Activated CD8-positive, alpha-beta memory T cell treated with anti-CD3 and anti-CD28 coated beads for 1 hour (primary cell): ENCODE measurements at places on chromosomes 11 and 22.

DNA sequence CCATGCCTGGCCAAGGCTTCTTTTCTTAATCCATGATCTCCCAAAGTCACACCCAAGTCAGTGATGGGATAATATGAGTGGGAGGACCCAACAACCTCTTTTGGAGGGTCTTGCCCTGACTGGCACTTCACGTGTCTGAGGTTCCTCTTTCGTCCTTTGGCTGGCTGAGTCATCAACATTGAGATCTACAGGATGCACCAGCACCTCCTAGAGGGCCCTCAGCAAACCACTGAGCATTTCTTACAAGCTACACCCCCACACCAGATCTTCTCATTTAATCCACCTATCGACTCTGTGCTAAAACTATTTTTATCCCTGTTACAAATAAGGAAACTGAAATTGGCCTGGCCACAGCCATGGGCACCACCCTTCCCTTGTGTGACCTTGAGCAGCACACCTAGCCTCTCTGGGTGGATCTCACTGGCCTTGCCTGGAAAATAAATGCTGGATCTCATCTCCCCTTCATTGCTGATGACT is 63.4 kb downstream of the FLI1 start:
- peak; percentile 35 for DNase-seq

GRCh38 chr11:71451596-71452198 is 1.3 kb upstream of the NADSYN1 start:
- no peak for DNase-seq

DNA sequence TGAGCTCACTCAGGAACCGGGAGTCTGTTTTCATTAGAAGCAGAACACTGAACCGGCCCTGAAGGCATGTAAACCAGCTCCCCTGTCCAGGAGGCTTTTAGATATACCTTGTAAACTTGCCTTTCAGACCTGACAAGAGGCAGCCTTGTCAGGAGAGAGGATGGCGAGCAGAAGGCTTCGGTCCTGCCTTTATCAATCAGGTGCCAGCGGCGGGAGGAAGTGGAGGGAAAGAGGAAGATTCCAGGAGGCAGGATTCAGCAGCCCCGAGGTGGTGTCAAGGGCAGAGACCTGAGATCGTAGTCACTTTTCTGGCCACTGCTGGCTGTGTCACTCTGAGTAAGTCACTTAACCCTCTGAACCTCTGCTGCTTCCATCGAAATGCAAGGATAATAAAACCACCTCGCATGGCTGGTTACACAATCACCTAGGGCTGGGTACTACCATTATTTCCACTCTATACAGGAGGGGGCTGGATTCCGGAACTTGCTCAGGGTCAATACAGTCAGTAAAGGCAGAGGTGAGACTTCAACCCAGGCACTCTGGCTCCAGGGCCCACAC is 181.0 kb downstream of the CHST1 start:
- DNase-seq: no peak

DNA sequence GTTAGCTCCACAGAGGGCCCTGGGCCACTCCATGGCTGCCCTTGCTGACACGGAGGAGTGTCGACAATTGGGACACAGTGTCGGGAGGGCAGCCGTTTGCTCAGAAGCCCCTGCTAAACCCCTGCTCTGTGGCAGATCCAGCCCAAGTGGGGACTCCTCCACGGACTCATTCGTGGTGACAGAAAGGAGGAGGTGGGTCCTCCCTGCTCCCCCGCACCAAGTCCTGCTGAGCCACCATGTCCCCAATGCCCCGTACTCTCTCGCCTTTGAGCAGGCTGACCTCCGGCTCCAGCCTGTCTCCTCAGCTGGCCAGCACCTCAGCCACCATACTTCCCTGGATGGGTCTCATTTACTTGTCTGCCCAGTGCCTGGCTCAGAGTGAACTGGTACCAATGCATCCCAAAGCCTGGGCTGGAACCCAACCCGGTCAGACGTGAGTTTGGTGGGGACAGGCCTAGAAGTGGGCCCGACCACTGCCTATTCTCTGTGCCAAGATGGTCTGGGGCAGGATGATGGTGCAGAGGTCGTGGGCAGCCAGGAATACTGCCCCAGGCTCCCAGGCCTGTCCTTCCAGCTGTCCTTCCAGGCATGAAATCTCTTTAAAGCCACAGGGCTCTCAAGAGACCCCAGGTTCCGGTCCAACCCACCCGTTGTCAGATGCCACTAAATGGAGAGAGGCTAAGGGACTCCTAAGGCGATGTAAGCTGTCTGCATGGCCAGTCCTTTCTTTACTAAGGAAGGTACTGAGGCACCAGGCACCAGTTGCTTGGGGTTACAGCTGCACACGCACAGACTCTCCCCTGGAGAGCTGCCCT is 4.3 kb downstream of the CBX6 start:
- no peak for DNase-seq

DNA sequence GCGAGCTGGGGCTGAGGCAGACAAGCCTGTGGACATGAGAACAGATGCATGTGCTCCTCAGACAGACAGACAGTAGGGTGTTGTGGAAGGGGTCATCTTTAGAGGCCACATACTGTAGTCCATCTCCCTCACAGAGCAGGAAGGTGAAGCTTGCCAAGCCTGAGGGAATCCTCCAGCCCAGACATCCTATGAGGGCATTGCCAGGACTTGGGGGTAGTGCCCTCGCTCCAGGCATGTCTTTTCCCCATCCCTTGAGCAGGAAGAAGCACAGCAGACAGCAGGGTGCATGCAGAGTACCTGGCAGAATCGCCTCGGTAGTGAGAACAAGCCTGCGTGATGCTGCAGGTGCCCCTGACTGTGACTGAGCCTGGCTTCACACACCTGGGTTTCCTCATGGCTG is 66.5 kb upstream of the CLDN5 start:
- no peak for DNase-seq

- no peak for DNase-seq
These were observed 137.3 kb upstream of the TENM4 start for GRCh38 chr11:79578116-79578515.

GRCh38 chr11:32006799-32007388 is 84.0 kb upstream of the RCN1 start:
- DNase-seq: no peak

GRCh38 chr11:10268746-10269488 is 25.1 kb downstream of the SBF2 start:
- DNase-seq: no peak

DNA sequence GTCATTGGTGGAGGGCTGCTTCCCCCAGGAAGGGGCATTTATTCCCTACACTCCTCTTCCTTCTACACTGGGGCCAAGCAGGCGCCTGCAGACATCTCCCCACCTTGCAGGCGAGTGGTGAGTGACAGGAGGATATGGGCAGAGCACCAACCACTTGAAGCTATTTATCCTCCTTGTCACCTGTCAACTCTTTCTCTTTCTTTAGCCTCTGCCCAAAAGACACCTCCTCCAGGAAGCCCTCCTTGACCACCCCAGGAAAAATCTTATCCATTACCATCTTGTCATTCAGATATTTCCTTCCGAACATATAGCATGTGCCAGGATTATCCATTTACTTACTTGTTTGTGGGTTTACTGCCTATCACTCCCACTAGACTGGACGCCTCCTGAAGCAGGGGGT is 362.4 kb downstream of the MN1 start:
- DNase-seq: no peak

DNA sequence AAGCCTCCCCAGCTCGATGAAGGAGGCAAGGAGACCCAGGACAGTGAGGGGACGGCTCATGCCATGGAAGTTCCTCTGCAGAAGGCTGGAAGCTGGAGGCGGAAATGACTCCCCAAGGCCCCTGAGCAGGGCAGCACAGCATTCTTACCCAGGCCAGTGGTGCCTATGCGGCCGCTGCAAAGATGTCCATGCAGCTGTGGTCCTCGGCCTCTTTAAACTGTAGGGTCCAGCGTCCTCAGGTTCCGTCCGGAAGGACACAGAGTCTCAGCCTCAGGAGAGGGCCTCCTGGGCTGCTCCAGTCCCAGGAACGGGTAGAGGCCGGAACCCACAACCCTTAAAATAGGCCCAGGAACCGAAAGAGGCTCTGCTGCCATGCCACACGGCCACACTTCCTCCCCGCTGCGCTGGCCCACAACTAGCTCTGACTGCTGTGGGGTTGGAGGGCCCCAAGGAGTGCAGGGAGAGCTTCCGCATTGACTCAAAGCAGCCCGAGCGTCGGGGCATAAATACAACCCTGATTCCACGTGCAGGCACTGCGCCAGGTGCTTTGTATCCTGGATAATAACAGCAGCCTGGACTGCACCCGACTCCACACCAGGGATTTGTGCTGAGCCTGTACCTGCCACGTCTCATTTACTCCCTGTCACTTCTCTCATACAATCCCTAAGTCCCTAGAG is 5.5 kb downstream of the KIAA0930 start:
- no peak for DNase-seq

GRCh38 chr22:46750863-46751443 is 11.5 kb upstream of the TBC1D22A start:
- no peak for DNase-seq

GRCh38 chr11:45092901-45093760 is 53.3 kb upstream of the PRDM11 start:
- no peak for DNase-seq

DNA sequence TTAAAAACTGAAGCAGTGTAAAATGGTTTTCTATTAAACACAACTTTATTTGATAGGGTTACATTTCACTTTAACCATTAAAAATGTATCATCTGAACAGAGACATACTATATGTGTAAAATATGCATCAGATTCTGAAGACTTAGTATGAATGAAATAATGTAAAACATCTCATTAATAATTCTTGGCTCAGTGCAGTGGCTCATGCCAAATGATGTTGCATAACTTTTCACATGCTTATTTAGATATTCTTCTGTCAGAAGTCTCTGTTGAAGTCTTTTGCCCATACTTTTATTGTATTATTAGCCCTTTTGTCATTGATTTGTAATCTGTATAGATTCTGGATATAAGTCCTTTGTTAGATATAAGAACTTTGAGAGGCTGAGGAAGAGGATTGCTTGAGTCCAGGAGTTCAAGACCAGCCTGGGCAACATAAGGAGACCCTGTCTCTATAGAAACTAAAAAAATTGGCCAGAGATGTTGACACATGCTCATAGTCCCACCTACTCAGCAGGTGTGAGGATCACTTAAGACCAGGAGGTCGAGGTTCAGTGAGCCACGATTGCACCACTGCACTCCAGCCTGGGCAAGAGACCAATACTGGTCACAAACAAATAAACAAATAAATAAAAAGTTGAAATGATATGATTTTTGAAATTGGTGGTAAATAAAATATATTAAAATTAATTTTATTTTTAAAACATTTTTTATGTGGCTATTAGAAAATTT is 73.8 kb upstream of the PARVA start:
- DNase-seq: no peak

DNA sequence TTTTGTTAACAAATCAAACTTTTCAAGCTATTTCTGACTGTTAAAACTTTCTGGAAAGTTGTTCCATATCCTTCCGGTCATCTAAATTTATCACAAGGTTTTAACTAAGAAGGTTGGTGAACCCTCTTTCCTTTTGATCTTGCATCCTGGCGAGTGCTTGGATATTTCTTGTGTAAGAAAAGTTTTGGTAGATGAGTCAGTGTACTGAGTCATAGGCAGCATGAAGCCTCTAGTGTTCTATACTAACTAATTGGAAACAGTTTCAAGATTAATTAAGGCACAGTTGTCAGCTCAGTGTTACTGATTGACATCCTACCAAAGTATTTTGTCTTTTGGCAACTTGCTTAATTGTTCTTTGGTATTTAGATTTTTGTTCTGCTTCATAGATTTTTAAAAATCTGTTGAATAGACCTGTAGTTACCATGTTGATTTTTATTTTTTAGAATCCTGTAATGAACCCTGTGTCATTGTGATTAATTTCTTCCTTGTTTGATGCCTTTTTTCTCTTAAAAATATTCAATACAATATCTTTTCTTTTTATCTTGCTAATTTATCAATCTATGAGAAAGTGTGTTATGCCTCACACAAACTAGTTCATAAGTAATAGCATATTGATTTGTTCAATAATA is 38.0 kb downstream of the METTL15 start:
- no peak for DNase-seq

DNA sequence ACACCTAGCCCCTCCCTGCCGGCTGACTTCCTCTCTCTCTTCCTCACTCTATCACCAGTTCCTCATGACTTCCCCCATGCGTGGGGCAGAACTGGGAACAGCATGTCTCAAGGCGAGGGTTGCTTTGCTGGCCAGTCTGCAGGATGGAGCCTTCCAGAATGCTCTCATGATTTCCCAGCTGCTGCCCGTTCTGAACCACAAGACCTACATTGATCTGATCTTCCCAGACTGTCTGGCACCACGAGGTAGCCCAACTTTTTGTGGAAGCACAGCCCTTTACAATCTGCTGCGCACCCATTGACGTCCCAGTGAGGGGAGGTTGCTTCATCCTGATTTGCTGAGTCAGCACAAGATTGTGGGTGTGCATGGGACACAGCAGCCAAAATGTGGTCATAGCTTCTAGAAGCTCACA is 8.6 kb downstream of the TCN2 start:
- DNase-seq: no peak

GRCh38 chr11:110410651-110411050 is 19.1 kb upstream of the FDX1 start:
- DNase-seq: no peak

GRCh38 chr11:10581481-10582019 is 13.1 kb upstream of the LYVE1 start:
- no peak for DNase-seq

- DNase-seq: no peak
These were observed 10.1 kb downstream of the ATP5MG start for GRCh38 chr11:118411530-118411929.

- no peak for DNase-seq
These were observed 109.8 kb downstream of the ZNF280B start for GRCh38 chr22:22398530-22399327.

DNA sequence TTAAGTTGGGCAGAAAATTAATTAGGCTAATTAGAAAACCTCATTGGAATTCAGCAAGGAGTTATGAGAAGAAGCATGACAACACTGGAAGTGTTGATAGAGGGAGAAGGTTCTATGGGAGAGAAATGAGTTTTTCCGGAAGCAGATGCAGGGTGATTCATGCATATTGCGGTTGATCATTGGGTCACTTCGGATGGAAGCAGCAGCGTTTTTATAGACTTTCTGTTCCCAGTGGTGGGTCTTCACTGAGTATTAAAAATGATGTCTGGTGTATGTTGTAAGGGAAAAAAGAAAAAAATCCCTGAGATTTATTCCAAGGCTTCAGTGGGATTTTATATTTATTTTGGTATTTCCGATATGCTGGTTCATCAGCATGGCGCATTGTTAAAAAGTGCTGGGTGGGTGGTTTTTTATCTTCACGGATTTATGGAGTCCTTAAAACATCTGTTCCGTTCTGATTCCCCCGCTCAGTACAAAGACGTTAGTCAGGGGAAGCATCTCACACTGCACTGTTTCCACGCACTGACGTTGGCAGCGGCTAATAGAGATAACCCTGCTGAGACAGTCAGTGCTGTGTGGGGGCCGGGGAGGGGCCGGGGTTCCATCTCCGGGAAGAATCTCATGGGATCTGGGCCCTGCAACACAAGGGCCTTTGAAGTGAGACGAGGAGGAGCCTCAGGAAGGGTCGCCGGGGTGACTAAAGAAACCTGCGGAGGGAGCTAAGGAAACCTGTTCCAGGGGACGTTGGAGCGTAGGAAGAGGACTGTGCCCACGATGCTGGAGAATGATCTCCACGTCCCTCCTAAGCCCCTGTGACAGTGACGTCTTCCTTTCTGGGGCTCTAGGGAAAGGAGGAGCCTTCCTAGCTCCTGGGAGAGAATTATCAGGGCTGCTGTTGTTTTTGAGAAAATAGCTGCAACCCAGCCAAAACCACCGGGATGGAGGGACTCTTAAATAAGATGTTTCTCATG is 390.0 kb downstream of the NTM start:
- no peak for DNase-seq

GRCh38 chr11:69172674-69173073 is 16.9 kb downstream of the SMIM38 start:
- no peak for DNase-seq
